Esophagus squamous epithelium (tissue), 5 donors: ENCODE measurements at places on chromosomes 4 and X.

DNA sequence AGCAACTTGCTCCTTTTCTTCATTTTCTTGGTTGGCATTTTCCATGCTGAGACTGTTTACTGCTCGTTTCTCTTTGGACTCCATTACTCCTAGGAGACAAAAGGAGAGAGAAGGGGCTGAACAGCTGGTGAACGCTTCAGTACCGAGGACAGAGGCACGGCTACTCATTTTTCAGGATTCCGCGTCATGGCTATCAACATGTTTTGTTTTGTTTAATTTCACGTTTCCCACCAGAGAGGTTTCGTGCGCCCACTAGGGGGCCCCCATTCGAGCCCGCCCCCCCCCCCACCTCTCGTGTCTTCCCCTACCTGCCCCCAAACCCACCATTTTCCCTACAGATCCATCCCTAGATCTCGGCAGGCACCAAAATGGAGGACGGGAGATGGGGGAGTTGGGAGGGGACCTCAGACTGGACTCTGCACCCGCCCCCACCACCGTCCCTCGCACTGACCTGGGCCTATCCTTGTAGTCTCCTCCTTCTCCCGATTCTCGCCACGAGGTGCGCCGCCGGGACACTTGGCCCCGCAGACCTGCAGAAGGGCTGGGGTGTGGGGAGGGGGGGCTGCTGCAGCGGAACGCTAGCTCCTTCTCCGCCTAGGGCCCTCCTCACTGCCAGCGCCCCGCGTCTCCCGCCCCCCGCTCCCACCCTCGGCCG, 653 bp downstream of the BEX1 start:
- DNase-seq = no peak

DNA sequence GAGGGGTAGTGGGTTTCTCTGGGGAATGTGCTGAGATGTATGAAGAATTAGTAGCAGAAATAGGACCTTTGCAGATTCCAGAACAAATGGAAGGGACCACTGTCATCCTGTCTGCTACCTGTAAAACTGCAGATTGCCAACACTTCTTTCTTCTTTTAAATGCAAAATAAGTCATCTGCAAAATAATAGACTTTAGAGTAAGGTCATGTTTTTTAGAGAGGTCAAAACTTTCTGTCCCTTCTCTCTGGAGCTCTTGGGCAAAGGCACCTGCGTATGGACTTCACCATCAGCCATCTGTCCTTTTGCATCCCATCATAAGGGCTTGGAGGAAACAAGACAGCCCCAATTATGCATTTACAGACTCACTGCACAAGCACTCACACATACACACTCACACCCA, 121.1 kb upstream of the PPARGC1A start:
- DNase-seq = no peak

- no peak for DNase-seq
Measured at GRCh38 chrX:149699761-149700160, 12.1 kb upstream of the MAGEA11 start.

DNA sequence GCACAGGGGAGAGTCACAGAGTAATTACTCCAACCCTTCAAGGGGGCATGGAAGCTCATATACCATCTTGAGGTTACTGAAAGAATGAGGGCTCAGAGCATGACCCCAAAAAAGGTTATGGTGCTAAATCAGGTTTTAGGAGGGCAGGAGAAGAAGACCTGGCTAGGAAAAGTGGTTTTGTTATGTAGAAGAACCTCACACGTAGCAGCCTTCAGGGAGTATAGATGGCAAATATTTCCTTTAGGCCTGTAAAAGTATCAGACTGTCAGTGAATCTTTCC, 102.0 kb upstream of the PDE5A start:
- no peak for DNase-seq

- no peak for DNase-seq
Measured at GRCh38 chr4:169133932-169134331, 123.9 kb upstream of the CBR4 start.

DNA sequence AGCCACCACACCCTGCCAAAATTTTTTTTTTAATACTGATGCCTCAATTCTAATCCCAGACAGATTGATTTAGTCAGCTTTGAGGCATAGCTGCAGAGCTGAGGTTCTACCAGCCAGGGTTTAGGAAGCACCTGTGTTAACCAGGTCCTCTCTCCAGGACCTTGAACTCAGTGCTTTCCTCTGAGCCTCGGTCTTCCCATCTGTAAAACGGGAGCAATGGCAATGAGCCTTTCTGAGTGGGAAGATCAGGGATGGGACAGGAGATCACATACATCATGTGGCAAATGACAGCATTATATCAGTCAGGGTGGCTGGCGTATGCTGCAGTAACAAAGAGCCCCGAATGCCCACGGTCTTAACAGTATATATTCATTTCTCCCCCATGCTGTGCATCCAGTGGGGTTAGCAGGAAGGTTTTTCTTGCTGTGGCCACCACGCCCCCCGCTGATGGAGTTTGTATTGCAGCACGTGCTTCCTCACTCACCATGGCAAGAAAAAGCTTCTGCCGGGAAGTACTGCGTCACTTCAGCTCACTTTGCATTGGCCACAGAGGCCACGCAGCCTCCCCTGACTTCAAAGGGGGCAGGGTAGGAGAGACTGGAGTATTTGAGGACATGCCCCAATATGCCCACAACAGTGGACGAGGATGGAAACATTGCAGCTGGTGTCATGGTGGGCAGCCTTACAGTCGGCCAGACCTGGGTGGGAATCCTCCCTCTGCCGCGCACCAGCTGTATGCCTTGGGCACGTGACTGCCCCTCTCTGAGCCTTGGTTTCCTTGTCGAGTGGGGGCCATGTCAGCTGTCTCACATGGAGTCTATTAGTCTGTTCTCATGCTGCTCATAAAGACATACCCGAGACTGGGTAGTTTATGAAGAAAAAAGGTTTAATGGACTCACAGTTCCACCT, 24.1 kb upstream of the MRFAP1 start:
- no peak for DNase-seq

DNA sequence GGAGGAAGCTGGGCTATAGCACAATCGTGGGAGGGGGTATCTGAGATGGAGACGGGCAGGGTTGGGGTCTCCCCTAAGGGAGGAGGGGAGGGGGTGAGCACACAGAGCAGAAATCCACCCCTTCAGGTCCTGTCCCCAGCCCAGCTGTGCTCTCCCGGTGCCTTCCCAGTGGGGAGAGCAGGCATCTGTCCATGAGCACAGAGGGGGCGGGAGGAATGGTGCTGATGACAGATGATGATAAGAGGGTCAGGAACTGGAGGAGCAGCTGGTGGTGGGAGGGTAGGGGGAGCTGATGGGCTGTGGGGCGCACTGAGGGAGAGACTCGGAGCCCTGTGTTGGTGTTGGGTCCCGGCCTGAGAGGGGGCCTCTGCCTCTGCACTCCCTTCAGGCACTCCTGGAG, 8.6 kb downstream of the ATP2B3 start:
- DNase-seq = no peak

- DNase-seq = no peak
Measured at GRCh38 chrX:15812192-15812938, 22.1 kb downstream of the ZRSR2 start.

- DNase-seq = no peak
Measured at GRCh38 chr4:182015014-182015413, 228.2 kb upstream of the TENM3 start.

GRCh38 chr4:26885912-26886274, 25.3 kb downstream of the STIM2 start:
- DNase-seq = peak; percentile 19

- no peak for DNase-seq
Measured at GRCh38 chrX:26100421-26100920, 37.7 kb upstream of the MAGEB18 start.

DNA sequence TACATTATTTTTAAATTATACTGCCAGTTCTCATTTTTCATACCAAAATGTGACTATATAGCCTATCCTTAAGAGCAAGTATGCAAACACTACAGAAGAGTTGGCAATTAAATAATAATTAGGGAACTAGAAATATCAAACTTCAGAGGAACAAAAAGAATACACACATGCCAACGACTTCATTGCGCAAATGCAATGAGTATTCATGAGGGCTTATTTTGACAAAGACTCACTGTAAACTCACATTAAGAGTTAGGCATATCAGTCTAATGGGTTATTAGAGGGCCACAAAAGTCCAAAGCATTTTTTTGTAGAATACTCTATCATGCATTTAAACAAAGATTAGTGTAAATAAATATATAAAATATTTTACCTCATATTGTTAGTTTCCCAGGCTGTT, 31.6 kb downstream of the SLC10A7 start:
- no peak for DNase-seq

DNA sequence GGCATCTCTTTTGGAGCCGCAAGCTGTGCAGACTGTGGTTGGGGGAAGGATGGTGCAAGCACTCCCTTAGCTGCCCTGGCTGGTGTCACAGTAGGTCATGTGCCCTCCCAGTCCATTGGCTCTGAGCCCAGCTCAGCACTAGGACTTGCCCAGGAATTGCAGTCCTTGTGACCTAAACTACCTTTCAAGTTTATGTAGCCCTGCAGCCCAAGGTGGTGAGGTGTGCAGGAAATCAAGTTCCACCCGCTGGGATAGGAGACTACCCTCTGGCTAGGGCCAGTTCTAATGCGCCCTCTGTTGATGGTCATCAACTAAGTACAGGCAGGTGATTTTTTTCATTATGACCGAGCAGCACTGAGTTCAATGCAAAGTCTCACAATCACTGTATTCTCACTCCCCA, 335.2 kb downstream of the UBE2NL start:
- no peak for DNase-seq

DNA sequence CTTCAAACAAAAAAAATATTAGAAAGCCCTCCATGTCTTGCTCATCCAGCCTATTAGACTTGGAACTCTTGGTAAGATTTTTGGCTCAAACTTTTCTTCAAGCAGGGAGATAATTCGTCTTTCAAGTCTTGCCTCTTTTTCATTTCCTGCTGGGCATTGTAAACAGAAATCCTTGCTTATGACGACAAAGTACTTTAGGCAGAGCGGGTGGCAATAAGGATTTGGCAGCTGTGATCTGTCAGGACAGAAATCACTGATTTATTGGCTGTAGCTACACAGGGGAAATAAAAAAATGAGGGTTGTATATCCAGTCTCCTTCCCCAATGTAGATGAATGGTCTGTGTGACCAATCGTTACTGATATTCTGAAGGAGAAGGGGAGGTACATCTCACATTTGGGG, 121.6 kb downstream of the SLC4A4 start:
- no peak for DNase-seq

GRCh38 chr4:177222781-177223180, 86.9 kb upstream of the NEIL3 start:
- no peak for DNase-seq

DNA sequence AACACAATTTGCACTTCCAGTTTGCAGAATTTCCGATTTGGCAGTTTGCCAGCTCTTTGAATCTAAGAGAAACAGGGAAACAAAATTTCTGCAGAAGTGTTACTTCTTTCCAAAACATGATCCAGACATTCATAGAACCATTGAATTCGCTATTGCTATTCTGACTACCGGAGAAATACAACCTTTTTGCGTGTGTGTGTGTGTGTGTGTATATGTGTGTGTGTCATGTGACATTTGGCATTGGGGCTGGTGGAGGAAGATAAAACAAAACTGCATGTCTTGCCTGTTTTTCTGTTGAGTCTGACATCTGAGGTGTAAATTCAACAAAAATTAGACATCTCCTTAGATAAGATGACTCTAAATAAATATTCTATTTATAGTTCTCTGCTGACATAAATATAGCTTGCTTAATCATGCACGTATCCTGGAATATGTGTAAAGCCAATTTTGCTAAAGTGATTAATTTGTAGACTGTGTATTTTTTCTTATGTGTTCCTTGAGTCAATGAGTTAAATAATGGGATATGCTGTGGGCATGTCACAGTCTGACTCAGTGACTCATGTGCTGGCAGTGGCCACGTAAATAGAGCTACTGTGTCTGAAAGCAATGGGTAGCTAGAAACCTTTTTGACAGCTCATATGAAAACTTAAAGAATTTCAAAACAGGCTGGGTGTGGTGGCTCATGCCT, 98.9 kb downstream of the HPGD start:
- no peak for DNase-seq

GRCh38 chr4:20615486-20616260, 84.6 kb upstream of the PACRGL start:
- DNase-seq = no peak

DNA sequence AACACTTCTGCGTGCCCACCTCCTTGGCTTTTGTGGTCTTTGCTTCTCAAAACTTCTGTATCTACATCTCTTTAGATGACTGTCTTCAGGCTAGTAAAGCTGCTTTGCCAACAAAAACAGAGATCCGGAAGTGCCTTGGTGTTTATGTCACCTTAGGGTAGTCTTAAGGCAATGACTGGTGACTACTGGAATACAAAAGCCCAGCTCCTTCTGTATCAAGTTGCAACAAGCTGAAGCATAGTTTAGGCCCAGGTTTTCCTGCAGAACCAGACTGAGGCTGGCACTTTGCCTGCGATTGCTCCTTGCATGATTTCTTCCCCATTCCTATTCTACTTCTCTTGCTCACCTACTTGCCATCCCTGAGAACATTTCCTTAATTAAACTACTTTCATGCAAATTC, 333.8 kb downstream of the DMD start:
- no peak for DNase-seq

- no peak for DNase-seq
Measured at GRCh38 chr4:134490863-134491262, 289.3 kb upstream of the PABPC4L start.

DNA sequence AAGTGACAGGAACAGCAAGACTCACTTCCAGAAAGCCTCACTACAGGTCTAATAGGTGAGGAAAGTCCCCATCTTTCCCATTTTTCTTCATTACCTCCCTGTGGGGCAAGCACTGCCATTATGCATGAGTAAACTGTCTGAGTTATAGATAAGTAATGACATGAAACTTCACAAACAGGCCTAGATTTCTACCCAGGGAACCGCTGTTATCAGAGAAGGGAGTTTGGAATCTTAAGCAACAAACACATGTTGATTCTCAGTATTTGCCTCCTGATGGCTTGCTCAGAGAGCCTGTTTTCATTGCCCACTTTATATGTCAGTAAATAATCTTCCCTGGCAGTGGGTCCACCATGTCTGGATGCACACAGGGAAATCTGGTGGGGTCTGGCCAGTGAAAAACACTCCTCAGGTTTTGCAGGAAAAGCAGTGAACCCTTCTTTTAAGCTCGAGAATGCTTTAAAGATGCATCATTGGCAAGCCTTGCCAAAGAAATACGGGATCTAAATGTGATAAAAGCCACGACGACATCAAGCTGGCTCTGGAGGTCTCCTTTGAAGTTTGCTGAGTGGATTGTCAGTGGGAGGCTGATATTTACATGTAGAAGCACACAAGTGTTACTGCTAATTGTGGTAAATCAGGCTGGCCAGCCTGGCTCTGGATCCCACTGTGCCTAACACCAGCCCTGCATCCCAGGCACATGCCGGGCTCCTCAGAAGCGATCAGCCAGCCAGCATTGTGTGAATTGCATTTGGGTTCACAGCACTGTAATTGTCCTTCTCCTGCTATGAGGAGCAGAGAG, 25.2 kb downstream of the PDGFRA start:
- DNase-seq = no peak

- DNase-seq = no peak
Measured at GRCh38 chr4:102478186-102478585, 23.0 kb upstream of the NFKB1 start.

GRCh38 chr4:182916483-182917181, 554 bp downstream of the DCTD start:
- DNase-seq = peak; percentile 38

- DNase-seq = no peak
Measured at GRCh38 chr4:78047366-78047765, 9.8 kb upstream of the FRAS1 start.

GRCh38 chr4:172865531-172866127, 303.0 kb upstream of the GALNT7 start:
- no peak for DNase-seq
